ENCODE measurements at places on chromosomes 3 and 15.
A peak's percentile ranks its signal among the peaks of the same experiment; 100 is the strongest.

DNA sequence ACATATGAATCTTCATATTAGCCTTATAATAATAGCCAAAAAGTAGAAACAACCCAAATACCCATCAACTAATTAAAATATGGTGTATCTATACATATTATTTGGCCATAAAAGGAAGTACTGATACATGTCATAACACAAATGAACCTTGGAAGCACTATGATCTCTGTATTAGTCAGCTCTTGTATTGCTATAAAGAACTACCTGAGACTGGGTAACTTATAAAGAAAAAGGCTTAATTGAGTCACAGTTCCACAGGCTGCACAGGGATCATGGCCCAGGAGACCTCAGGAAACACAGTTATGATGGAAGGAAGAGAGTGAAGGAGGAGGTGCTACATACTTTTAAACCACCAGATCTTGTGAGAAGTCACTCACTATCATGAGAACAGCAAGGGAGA lies 16.0 kb upstream of the CCR2 start:
- no peak for DNase-seq

GRCh38 chr3:178699810-178700209 lies 163.6 kb downstream of the KCNMB2 start:
- DNase-seq, result no peak

DNA sequence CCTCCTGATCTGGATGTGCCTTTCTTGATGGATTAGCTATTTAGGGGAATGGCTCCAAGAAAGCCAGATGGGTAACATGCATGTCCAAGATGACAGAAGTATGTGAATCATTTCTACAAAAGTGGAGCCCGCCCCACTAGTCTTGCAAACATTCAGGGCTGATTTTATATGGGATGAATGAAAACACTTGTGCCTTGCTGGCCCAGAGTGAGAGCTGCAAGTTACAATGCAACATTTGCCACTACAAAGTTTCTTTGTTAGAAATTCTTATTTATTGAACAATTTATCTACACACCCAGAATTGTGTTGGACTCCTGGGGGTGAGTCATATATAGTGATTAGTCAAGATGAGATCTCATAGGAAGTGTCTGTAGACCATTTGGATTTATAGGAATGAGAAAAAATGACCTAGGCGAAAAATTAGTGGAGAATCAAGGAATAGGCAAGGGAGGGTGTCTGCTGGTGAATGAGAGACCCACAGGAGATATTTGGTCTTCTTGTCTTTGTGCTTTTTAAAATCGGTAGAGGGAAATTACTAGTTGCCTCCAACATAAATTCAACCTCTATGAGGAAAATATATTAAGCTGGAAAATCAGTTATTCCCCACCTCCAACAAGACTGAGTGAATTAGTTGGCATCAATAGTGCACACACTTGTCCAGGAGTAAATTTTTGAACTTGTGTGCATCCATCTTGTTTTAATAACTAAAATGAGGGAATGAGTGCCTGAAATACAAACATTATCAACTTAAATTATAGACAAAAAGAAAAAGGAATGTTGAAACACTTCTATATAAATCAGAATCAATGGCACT lies 53.5 kb upstream of the DCBLD2 start:
- no peak for DNase-seq

GRCh38 chr3:111282024-111282423 lies 210.4 kb downstream of the NECTIN3 start:
- no peak for DNase-seq

DNA sequence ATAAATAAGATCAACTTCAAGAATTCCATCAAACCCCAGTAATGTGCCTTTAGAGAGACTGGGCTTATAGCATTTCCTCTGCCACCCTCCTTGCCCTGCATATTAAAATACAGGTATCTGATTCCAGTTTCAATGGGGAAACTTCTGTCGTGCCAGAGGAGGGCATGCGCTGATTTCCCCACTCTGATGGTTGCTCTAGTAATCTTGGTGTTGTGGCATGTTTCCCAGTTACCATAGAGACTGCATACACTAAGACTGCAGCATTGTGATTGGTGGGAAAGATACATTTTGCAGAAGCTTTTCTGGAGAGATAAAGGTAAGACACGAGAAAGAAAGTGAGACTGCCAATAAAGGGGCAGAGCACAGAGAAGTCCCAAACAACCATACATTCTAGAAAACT lies 225.6 kb downstream of the TIGIT start:
- no peak for DNase-seq

DNA sequence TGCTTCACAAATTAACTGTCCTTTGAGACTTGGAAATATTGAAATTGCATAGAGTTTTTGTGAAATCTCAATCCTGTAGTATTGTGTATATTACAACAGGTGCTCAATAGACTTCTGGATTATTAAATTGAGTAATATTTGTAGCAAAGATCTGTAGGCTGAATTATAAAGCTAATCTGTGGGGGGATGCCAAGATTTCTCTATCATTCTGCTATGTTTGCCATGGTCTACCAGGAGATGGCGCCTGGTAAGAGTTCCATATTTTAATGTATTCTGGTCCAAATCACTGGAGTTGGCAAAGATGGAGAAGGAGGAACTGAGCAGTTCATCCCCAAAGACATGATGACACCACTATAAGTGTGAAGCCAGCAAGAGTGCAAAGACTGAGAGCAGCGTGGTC lies 340.9 kb upstream of the TPRG1 start:
- DNase-seq, result no peak

DNA sequence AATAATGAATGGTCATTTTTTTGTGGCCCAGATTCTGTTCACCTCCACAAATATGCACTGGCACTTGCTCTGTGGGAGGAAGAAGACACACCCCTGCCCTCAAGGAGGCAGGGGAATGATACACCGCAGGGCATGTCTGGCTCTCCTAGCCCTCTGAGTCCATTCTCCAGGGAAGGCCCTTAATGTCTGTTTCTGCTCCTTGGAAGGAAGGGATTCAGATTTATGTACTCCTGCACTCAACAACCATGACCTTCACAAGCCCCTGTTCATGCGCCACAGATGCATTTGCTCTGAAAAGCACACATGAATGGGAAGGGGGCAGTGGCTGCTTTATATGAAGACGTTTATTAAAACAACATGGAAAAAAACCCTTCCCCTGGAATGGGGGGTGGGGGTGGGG lies 333.8 kb downstream of the EPHB1 start:
- no peak for DNase-seq

GRCh38 chr15:31435261-31435911 lies 108.8 kb downstream of the KLF13 start:
- DNase-seq, result peak; percentile 66

GRCh38 chr3:187639927-187640568 lies 30.1 kb downstream of the SST start:
- DNase-seq, result no peak

- DNase-seq, result no peak
Measured at GRCh38 chr3:179450901-179451264, 387 bp downstream of the GNB4 start.

- DNase-seq, result no peak
Measured at GRCh38 chr15:43376017-43376705, 5.3 kb downstream of the TUBGCP4 start.

DNA sequence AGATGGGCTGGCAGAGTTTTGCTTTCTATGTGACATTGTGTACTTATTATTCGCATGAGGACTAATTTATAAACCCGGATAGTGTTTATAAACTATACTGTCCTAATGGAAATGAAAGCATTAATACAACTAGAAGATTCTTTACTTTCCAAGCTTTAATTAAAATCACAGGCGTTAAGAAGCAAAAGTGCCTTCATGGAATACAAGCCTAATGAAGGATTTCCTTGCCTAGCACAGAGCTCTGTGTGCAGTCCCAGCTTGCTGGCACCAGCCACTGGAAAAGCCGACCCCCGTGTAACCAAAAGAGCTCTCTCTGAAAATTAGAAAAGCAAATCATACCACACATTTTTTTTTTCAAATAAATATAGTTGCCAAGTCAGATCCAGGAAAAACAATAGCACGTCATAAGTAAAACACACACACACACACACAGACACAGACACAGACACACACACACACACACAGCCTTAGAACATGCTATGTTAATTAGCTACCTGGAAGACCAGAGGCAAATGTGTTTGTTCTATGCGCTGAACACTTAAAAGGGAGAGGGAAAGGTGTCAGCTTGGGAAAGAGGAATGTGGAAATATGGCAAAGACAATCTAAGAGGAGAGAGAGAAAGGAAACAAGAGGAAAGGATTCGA lies 1084.2 kb downstream of the TUSC7 start:
- no peak for DNase-seq

DNA sequence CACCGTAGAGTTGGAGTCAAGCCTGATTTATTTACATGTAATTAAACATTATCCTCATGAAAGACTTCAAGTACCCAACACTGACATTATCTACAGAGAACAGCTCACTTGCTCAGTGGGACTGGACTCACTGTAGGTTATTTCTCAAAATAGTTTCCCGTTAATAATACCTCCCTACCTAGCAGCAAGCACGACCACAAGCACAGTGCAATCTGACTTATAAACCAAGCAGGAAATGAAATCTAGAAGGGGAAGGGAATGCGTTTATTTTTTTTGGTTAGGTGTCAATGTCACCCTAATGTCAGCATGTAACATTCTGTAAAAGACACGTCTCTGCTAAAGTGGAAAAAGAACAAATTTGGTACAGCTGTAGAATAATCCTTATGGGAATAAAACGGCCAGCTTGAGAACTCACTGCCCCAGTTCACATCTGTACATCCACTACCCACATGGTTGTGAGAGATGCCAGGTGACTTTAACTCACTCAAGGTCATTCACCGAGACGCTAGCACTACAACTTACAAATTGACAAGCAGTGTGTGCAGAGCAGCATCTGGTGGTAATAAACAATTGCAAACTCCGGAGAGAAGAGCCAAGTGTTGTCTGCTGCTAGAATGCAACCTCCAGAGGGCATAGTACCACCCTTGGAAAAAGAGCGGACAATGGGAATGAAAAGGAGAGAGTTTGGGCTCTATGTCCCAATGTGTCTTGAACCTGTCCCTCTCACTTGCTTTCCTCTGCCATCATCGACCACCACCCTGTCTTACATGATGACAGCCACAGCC lies 242.5 kb downstream of the CADPS start:
- no peak for DNase-seq

- DNase-seq, result no peak
Measured at GRCh38 chr3:162892921-162893793, 1396.5 kb downstream of the OTOL1 start.

DNA sequence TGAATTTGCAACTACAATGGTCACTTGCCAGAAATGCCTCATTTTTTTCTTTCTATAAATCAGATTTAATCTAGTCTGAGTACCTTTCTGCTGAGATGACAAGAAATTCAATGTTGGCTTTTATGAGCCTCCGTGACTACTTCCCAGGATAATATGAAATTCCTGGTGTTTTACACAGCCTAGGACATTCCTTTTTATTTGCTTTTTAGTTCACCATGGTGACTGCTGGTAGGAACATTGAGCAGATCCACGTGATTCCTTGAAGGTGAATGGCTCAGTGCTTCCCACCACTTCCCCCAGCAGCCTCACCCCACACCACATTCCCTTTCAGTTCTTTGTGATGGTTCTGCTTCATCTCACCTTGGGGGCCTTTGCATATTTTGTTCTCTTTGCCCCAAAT lies 4.3 kb upstream of the NPTN start:
- DNase-seq, result no peak

- DNase-seq, result no peak
Measured at GRCh38 chr3:48727511-48727910, 10.5 kb upstream of the IP6K2 start.

GRCh38 chr3:26989037-26989436 lies 366.5 kb downstream of the LRRC3B start:
- DNase-seq, result no peak

DNA sequence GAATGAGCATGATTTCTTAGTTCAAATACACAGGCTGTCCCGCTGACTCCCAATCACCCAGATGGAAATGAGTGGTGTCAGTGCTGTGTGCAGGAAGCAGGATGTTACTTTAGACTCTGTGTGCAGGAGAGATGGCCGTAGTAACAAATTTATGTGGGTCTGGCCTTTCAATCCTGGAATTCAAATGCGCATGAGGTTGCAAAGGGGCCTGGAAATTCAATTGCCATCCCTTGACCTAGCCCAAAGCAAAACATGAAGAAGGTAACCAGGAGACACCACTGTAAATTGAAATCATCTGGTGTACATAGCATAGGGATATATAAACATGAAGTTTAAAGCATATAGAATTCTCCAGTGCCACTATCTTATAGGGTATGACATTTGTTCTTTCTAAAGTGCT lies 33.2 kb downstream of the GREM1 start:
- no peak for DNase-seq

DNA sequence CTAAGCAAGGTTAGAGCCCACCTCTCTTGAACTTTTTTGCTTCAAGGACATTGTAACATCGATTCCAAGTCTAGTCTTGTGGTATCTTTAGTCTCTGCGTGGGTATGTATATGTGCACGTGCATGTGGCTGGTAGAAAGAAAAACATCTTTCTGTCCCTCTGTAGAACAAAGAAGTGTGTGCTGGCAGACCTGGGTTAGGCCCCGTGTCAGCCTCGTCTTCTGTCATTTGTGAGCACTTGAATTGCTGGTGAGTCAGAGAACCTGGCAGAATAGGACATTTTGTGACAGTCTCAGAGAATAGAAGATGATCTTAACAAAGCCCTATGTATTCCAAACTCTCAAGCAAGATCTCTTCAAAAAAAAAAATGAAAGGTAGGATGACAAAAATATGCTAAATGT lies 102.2 kb upstream of the ATP10A start:
- DNase-seq, result no peak

- DNase-seq, result no peak
Measured at GRCh38 chr15:97482521-97482920, 478.0 kb upstream of the ARRDC4 start.

- peak; percentile 35 for DNase-seq
Measured at GRCh38 chr15:91271565-91272153, 171.6 kb downstream of the SV2B start.

GRCh38 chr3:177478170-177478867 lies 281.0 kb upstream of the TBL1XR1 start:
- no peak for DNase-seq

DNA sequence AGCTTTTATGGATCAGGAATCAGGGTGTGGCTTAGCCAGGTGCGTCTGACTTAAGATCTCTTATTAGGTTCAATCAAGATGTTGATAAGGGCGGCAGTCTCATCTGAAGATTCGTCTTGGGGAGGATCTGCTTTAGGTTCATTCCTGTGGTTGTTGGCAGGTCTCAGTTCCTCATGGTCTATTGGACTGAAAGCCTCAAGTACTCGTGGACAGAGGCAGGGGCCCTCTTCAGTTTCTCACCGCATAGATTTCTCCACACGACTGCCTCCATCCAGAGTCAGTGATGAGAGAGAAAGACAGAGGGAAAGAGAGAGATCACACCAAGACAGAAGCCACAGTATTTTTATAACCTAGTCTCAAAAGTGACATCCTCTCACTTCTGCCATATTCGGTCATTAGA lies 9.4 kb downstream of the MEX3B start:
- DNase-seq, result no peak

- DNase-seq, result no peak
Measured at GRCh38 chr15:81375461-81375860, 1.4 kb upstream of the TMC3 start.

DNA sequence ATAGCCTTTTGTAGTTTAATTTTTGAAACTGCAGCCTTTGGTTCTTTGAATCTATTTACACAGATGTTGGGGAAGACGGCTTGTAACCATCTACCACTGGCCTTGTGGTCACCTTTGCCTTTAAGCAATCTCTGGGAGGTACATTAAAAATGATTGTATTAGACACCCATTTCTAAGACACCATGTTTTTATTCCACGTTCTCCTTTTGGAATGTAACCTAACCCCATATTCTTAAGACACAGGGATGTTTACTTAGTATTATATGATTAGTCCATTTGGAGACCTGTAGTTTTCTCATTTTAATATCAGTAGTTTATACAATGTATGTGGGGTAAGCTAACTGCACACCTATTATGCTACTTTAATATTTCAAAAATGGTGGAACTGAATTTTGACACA lies 175.1 kb upstream of the PLSCR5 start:
- DNase-seq, result no peak

GRCh38 chr3:113634782-113635474 lies 61.5 kb downstream of the USF3 start:
- DNase-seq, result no peak
